AG04449 (cell line): ENCODE measurements at places on chromosomes 7 and 10.

GRCh38 chr7:71935674-71936073 is 476.5 kb downstream of the CALN1 start:
- DNase-seq: no peak

DNA sequence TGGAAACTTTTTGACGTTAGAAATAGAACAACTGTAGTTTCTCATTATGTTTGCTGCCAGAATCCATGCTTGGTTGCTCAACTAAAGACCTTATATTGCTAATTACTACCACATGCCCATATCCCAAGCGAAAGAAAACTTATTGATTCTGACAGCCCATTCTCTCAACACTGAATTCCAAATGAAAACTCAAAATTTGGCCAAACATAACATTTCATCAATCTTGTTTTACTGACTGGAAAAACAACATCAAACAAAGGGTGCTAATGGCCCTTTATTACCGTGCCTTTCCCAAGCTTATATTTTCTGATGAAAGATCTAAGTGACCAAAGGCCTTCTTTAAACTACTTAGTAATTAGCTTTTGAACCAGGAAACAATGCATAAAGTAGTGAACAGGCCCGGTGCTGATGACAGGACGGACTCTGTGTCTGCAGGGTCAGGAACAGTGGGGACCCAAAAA is 531.8 kb downstream of the KCNMA1 start:
- DNase-seq: no peak

DNA sequence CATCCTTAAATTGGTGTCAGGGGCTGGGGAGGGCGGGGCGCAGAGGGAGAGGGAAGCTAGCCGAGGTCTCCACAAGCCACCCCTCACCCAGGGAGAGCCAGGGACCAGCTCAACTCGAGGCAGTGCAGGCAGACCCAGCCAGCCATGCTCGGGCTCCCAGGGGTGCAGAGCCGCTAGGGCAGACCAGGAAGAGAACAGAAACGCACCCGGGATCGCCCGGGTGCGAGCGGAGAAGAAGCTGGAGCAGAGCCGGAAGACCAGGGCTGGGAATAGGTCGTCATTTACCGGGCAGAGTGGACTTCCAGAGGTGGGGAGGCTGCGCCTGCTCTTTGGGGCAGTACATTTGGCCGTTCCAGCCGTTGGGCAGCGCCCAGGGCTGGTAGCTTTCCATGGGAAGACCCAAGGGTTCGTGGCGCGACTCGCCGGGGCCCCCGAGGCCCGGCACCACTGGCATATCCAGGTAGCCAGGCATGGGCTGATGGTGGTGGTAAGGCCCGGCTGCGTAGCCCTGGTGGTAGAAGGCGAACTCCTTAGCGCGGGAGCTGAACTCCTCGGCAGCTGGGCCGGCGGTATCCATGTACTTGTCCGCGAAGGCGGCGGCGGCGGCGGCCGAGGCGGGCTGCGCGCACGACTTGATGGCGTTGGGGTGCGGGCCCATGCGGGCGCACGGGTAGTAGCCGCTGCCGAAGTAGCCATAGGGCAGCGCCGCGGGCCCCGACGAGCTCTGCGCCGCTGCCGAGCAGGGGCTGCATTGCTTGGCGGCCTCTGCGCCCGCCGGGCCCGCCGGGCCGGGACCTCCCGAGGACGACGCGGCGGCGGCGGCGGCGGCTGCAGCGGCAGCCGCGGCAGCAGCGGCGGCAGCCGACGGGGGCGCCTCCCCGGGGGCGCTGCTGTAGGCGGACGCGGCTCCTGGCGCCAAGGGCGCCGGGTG is 755 bp downstream of the HOXA13 start:
- no peak for DNase-seq

DNA sequence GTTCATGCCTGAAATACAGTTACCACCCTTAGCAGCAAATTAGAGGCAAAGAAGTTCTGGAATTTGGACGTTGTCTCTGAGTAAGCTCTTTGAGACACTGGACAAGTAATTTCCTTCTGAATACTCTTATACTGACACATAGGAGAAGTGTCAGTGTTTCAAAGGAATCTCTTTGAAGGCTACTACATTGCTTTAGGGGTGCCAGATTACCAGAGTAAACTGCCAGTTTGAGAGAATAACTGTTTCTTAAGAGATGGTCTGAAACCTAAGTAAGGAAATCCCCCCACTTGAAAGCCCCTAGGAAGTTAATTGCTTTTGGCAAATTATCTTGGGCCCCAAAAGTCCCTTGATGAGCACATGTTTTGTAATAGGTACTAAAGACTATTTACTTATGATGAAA is 3.4 kb downstream of the FAS start:
- no peak for DNase-seq

DNA sequence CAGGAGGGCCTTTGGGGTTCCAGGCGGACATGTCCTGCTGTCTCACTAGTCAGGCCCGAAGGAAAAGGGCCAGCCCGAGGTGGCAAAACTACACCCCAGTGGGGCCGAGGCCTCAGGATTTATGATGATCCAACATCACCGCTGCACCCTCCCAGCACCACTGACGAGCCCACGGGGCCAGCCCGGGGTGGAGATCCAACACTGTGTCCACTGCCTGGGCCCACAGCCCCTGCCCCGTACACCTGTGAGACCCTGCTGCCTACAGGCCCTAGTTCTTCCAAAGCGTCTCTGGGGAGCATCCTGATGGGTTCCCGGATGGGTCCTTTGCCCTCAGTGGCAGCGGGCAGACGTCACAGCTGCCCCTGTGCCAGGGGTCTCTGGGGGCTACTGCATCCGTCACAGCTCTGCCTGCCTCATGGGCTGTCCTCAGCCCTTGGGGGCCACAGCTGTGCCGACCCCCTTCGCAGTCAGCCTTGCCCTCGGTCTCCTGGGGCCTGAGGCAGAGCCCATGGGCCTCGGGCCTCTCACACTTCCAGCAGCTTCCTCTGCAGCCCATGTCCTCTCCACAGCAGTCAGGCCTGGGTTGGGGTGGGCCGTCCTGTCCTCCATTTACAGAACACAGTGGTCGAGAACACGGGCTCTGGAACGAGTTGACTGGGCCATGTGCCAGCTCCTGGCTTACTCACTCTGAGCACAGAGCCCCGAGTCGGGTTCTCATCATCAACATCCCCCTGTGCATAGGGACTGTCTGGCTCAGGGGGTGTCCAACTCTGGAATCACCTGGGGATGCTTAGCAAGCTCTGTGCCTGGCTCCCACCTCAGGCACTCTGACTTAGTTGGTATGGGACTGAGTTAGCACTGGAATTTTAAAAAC is 64.9 kb downstream of the FOXL3 start:
- no peak for DNase-seq
